ENCODE measurements at places on chromosomes 2 and 18.

DNA sequence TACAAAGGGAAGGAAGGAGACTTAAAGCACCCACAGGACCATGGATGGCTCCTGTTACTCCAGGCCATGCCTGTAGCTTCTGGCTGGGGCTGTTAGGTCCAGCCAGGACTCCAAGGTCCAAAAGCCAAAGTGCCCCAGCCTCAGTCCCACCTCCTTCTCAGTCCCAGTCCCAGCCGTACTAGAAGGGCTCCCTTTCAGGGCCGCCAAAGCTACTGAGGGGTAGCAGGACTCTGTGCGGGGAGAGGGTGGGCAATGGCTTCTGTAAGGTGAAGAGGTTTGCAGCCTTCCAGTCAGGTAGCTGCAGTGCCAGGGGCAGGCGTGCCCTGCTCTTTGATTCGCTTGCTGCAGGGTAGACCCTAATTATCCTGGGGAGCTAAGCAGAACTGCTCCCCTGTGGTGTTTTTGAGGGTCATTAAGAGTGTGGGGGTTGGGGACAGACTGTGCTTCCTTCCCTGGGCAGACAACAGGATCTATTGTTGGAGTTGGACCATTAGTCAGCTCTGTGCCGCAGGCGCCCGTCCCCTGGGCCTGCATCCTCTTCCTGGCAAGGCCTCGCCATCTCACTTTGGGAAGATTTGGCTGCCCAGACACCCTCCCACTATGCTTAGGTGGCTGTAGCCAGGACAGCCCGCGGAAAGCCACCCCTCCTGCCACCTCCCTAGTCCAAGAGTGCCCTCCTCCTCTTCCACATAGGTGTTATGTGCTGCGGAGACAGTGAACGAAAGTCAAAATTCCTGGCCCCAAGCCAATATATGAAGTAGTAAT is 118.8 kb downstream of the ZBTB7C start:
- DNase-seq, result no peak

- no peak for DNase-seq
Observed at GRCh38 chr2:105896765-105897163, 152.1 kb downstream of the NCK2 start.

DNA sequence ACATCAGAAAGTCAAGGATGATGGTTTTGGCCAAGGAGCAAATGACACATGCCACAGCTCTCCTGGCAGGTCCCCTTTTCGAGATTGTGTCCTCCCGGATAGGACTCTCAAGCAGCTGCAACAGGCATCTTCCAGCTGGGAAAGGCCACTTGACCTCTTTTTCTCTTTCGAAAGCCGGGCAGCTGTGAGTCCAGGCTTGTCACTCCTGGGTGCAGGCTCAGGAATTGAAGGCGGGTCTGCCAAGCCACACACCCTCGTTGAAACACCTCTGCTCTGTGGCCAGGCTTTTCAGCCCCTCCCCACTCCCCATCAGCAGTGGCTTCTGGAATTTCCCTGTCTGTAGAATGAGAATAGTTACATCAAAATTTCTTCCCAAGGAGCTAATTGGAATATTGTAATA is 98.0 kb downstream of the CCDC138 start:
- DNase-seq, result no peak

DNA sequence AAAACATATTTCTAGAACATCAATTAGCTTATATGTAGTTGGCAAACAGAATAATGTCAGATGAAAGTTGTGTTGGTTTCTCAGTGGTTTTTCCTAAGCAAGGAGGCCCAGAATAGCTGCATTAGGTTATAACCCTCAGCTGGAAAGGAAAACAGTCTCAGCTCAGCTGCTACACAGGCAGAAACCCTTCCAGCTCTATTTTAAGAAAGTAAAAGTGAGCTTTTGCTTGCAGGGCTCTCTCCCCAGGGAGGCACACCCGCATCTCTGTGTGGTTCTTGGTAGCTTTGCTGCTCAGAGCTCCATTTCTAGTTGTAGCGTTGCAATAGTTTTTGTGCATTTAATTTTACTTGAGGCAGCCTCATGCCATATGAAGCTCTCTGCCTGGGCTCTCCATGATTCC is 54.6 kb downstream of the PIKFYVE start:
- no peak for DNase-seq

GRCh38 chr2:208033701-208034502 is 8.6 kb upstream of the PLEKHM3 start:
- peak; percentile 55 for DNase-seq

DNA sequence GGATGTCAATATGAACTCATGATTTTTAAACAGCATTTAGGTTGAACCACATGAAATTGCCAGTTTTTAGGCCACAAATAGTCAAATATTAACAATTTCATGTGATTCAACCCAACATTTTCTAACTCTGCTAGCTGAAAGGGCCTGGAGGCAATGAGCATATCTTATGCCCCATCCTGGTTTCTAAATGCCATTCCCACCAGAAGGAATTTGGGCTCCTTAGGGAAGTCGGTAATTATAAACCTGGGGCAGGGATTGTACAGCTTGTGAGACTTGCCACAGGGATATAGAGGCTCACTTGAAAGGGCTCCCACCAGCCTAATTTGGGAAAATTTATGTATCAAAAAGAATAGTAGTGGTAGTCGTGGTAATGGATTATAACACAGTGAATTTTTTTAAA is 178.4 kb upstream of the ALPP start:
- DNase-seq, result no peak

DNA sequence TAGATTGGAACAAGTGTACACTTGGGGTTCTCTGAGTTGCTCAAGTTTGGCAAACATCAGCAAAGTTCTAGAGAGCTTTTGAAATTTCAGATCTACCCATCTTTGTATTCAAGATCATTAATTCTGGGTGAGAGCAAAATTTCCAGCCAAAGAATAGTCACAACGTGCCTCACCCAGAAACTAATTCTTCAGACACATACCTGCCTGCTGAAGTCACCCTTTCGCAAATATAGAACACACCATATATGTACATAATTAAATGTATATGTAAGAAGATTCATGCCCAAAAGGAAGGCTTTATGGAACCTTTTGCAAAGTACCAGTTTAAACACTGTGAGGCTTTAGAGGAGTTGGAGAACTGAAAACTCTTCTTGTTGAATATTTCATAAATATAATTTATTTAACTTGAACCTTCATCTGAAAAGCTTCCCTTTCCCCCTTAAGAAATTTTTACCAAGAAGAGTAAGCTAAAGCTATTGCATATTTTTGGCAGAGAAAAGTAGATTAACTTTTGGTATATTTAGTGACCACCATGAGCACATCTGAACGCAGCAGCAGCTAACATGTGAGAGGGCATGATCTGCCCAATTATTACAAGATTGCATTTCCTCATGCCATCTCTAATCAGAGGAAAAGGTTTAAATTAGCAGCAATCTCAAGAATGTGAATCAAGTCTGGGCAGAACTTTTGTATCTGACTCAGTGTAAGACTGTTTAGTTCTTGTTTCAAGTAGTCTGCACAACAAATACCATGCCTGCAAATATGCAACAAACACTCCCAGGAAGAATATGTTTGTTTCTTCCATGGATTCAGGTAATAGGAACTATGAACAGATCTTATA is 8.2 kb downstream of the RND3 start:
- no peak for DNase-seq

GRCh38 chr2:216635701-216636550 is 2.7 kb downstream of the IGFBP2 start:
- peak; percentile 61 for DNase-seq

All from H1 (cell line).